Type B pancreatic cell (in vitro differentiated cells): ENCODE measurements at places on chromosomes 1 and 21.

DNA sequence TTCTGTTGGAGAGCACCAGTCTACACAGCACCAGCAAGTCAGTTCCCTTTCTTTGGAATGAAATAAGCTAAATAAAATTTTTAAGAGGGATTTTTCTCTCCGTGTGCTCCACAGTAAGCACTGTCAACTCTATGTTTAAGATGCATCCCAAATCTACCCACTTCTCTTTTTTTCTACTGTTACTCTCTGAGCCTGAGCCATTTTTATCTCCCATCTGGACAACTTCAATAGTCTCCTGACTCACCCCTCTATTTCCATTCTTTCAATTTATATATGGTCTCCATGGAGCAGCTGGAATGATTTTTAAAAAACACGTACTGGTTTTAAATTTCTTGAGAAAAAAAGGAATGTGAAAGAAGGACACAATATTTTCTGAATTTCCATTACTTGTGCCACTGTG, 24.7 kb upstream of the CCT8 start:
- peaks cover 9% of the 10 kb centered on the region for H3K4me1 ChIP-seq
- no peak overlapping the region for H3K27ac ChIP-seq
- DNase-seq = no peak
- no peaks in the 10 kb centered on the region for H3K36me3 ChIP-seq

DNA sequence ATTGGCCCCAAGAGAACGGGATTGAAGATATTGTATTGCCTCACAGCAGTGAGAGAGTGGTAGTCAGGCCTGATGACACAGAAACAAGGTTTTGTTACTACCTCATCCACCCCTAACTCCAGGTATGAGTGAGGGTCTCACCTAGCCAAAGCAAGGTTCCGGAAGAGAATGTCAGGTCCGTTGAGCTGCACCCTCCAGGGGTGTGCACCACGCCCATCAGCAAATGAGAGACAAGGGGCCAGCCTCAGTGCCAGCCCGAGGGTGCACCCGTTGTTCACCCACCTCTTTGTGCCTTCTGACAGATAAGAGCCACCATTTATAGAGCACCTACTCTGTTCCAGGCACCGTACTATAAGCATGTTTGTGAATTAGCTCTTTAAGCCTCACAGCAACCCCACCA, 121.9 kb upstream of the IPO9 start:
- peaks cover 3% of the 10 kb centered on the region for H3K36me3 ChIP-seq
- no peak overlapping the region for H3K27ac ChIP-seq
- peaks cover 39% of the 10 kb centered on the region for H3K4me1 ChIP-seq
- no peak overlapping the region for H3K4me3 ChIP-seq
- no peaks in the 10 kb centered on the region for H3K27me3 ChIP-seq

GRCh38 chr1:214446772-214447556, 104.4 kb downstream of the PTPN14 start:
- peak overlapping the region; percentile 65 for H3K4me3 ChIP-seq
- peaks cover 47% of the 10 kb centered on the region for H3K4me1 ChIP-seq
- no peaks in the 10 kb centered on the region for H3K27me3 ChIP-seq
- DNase-seq = no peak

DNA sequence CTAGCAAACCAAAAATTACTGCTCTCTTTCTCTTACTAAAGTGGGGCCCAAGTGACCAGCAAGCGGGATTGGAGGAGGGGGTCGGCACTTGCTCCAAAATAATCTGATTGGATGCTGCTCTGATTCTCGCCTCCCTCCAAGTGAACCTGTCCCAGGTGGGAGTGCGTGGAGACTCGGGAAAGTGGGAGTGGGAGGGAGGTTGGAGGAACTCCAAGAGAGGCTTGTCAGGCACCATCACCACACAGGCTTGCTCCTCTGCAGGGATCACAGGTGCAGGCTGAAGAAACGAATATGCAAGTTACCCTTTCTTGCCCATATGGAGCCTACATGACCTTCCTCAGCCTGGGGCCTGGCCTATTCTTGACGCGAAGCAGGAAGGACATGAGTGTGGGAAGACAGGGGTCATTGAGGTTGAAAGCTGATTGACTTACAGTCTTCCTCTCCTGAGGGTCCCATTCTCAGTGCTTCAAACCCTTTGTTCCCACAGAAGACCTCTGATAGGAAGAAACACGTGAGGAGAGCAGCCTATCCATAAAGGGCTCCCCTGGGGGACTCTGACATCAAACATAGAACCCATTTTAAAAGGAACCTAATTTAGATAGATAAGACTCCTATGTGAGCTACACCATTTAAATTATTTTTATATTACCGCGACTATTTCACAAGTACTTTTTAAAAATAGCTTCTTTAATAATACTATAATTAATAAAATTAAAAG, 14.2 kb downstream of the RGS8 start:
- no peak overlapping the region for H3K4me3 ChIP-seq
- H3K27ac ChIP-seq = no peak overlapping the region
- peaks cover 13% of the 10 kb centered on the region for H3K27me3 ChIP-seq
- peaks cover 45% of the 10 kb centered on the region for H3K4me1 ChIP-seq
- no peaks in the 10 kb centered on the region for H3K36me3 ChIP-seq

DNA sequence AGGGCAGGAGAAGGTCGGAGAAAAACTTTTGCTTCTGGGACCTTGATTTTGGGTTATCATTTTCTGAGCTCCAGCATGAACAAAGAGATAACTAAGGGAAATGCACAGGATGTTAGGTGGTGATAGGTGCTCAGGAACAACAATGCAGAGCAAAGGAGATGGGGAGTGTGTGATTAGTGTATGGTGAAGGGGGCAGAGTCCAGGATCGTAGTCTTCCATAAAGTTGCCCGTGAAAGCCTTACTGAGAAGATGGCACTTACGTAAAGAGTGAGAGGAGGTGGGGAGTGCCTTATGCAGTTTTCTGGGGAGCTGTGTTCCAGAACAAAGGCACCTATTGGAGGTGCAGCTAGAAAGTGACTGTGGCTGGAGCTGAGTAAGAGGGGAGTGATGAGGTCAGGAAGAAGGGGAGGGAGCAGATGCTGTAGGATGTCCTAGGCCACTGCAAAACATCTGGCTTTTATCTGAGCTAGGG, 11.6 kb downstream of the KCNK1 start:
- no peaks in the 10 kb centered on the region for H3K4me1 ChIP-seq
- peaks cover 18% of the 10 kb centered on the region for H3K36me3 ChIP-seq
- no peaks in the 10 kb centered on the region for H3K27me3 ChIP-seq
- no peak overlapping the region for H3K4me3 ChIP-seq
- no peak overlapping the region for H3K27ac ChIP-seq

DNA sequence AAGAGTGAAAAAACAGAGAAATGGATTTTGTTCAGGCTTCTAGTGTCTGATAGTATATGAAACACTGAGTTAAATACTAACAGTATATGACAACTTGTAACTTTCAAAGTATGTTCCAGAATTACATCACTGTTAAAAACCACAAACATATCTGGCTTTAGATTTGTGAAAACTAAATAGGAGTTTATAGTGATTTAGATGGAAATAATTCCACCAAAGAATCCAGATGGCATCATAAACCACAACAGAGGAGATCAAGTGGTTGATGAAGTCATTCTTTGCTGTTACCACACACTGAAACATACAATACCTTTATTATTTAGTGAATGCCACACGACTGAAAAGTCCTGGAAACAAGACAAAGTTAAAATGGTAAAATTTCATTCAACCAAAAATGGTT, 37.2 kb downstream of the ALG14 start:
- H3K4me3 ChIP-seq = no peak overlapping the region
- H3K27me3 ChIP-seq = no peaks in the 10 kb centered on the region
- peaks cover 4% of the 10 kb centered on the region for H3K36me3 ChIP-seq
- DNase-seq = no peak
- H3K4me1 ChIP-seq = peaks cover 5% of the 10 kb centered on the region

GRCh38 chr1:89894210-89895201, 73.7 kb downstream of the LRRC8D start:
- peaks cover 25% of the 10 kb centered on the region for H3K36me3 ChIP-seq
- H3K27ac ChIP-seq = no peak overlapping the region
- no peaks in the 10 kb centered on the region for H3K4me1 ChIP-seq
- no peaks in the 10 kb centered on the region for H3K27me3 ChIP-seq
- no peak for DNase-seq

DNA sequence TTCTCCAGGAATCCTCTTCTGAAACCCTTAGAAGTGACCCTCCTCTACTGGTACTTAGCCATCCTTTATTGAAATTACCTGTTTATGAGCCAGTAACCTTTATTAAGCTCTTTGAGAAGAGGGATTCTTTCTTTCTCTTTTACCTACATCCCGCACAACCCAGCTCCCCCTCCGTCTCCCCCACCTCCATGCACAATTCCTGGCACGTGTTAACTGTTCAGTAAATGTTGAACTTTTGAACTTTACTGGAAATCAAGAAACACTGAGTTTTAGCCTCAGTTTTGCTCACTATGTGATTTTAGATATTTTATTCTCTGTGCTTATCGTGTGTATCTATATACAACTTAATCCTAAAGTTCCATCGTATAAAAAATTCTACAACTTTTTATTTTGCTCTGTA, 1.8 kb downstream of the TMED5 start:
- H3K4me3 ChIP-seq = peak overlapping the region; percentile 98
- H3K27ac ChIP-seq = peak overlapping the region; percentile 98
- DNase-seq = no peak
- peaks cover 20% of the 10 kb centered on the region for H3K4me1 ChIP-seq
- peaks cover 7% of the 10 kb centered on the region for H3K36me3 ChIP-seq

DNA sequence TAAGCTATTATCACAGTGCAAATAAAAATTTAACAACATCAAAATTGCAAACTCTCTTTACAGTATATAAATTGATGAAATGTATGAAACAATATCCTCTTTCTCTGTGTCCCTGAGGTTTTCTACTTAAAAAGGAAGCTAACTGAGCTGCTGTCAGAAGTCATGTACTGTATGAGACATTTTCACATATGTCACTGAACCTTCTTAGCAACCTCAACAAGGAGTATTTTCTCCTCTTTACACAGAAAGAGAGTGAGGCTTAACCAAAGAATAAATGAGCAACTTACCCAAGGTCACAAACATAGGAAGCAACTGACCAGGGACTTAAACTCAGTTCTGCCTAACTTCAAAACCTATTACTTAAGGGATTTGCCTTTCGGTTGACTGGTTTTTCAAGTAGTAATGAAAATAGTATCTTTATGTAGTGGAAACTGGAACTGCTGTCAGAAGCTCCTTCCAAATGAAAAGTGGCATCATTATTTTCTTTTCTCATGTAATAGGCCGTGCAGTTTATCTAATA, 288.9 kb downstream of the LRRIQ3 start:
- no peak for DNase-seq
- H3K4me3 ChIP-seq = no peak overlapping the region
- H3K27me3 ChIP-seq = no peaks in the 10 kb centered on the region
- peaks cover 6% of the 10 kb centered on the region for H3K4me1 ChIP-seq
- no peak overlapping the region for H3K27ac ChIP-seq
- H3K36me3 ChIP-seq = no peaks in the 10 kb centered on the region

GRCh38 chr1:97837161-97837560, 83.7 kb downstream of the DPYD start:
- H3K36me3 ChIP-seq = no peaks in the 10 kb centered on the region

DNA sequence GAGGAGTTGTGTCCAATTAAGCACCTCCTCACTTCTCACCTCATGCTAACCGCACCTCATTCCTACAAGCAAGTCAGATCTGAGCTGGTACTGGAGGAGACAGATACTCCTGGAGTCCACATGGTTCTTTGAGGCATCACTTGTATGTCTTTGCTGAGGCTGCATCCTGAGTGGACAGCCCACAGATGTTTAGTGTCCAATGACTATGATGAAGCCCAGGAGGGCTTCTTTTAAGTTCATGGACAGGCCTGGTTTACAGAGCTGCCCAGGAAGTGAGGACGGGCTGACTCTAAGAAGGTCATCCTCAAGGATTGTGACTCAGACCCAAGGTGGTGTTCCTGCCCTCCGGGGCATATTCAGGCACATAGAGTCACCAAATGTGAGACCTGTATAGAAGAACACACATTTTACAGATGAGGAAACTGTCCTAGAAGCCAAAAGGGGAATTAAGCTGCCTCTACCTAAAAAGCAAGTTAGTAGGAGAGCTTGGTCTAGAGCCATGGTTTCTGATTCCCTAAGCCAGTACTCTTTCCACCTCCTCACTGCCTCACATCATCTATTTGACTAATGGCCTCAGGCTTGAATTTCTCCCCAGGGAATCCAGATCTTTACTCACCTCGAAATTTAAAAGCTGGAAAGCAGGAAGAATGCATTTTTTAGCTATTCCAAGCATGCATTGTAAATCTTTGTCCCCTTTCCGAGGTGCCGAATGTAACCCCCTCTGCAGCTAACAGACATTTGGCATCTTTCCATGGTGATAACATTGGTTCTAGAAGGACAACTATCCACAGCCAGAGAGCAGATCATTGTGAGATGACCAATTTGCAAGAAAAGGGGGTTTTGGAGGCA, 228.1 kb downstream of the OMA1 start:
- no peaks in the 10 kb centered on the region for H3K4me1 ChIP-seq
- H3K36me3 ChIP-seq = no peaks in the 10 kb centered on the region
- H3K4me3 ChIP-seq = no peak overlapping the region
- H3K27me3 ChIP-seq = no peaks in the 10 kb centered on the region
- DNase-seq = no peak
- no peak overlapping the region for H3K27ac ChIP-seq
